Activated CD4-positive, alpha-beta T cell treated with anti-CD3 and anti-CD28 coated beads, Interleukin-2, amount 10 ng/mL, durations not matched to agents 24 days and 14 days (primary cell): ENCODE measurements at places on chromosomes 13 and 19. TPM values are rescaled to one million over a fixed set of nuclear protein-coding genes. Genes with fewer than 3 reads are reported as not detected.

DNA sequence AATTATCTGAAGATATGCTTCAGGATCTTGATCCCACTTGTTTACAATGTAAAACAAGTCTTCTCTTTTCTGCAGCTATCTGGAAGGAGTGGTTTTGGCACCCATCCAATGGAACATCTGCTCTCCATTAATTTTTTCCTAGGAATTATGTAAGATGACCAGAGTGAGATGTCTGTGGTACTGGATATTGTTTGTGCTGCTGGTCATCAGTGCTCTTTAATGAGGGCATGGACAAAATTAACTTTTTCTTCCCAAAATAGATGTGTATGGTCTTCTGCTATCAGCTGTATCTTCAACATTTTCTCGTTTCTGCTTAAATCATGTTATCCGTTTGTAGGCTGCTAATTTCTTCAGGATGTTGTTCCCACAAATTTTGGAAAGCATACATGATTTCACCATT is 415.4 kb upstream of the KLHL1 start:
- DNase-seq, result no peak

C1QTNF9B gene
- not detected in 2 replicates for total RNA-seq

- no peak for DNase-seq
Measured at GRCh38 chr13:99282264-99283231, 24.4 kb upstream of the GPR18 start.

ZNF177 gene
- 0.09 TPM in 1 of 2 replicates, not detected in the other for total RNA-seq

GRCh38 chr19:43132696-43133095 is 50.2 kb upstream of the PSG2 start:
- no peak for DNase-seq

- DNase-seq, result no peak
Measured at GRCh38 chr13:52906122-52906903, 57.9 kb upstream of the PCDH8 start.

- no peak for DNase-seq
Measured at GRCh38 chr13:56201834-56202233, 938.9 kb upstream of the PRR20A start.

- no peak for DNase-seq
Measured at GRCh38 chr13:25151626-25152195, 20.4 kb downstream of the AMER2 start.

DCT gene
- total RNA-seq, result 0.05 TPM in 1 of 2 replicates, not detected in the other

FUT3 gene
- total RNA-seq, result not detected in 2 replicates

DNA sequence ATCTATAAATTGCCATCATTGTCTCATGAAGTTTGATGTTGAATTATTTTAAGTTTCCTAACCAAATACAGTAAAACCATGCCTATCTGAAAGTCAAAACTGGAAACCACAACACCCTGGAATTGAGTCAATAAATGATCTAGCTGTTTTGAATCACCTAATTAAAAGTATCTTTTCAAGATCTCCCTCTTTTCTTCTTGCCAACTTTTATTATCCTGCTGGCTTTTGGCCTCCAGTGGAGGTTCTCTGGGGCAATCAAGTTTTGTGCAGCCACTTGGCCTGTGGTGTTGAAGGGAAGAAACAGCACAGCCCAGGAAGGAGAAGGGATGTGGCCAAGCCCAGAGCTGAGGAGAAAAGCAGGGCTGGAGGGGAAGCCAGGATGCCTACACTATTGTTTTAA is 255.4 kb downstream of the COG6 start:
- DNase-seq, result no peak

IFNL1 gene
- total RNA-seq, result not detected in 2 replicates

DNA sequence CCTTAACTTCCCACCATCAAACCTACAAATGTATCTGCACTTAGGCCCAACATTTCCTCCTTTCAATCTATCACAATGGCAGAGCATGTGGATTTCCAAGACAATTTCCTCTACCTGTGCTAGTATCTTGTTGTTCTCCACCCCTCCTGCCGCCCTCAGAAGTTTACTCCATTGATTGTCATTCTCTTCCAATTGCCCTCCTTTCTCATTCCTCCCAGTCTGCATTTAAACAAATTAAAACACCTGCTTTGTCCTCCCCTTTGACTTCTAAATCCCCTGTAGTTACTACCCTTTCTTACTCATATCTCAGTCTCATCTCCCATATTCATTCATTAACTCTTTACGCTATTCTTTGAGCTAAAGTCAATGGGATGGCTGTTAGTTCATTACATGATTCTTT is 370.6 kb downstream of the DIAPH3 start:
- no peak for DNase-seq

DNA sequence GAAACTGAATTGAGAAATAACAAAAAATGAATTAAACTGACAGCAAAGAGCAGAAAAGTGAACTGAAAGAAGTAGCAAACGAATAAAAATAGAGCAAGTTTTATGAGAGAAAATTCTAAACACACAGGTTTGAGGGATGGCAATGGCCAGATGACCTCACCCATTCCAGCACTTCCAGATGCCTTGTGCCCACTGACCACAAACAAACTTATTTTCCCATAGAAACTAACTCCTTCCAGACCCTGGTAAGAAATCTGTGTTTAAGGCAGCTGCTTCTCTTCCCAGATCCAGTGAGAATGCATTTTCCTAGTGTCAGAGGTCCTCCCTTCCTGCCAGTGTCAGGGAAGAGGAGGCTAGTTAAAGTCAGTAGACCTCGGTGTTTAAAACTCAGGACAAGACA is 51.7 kb downstream of the RXFP2 start:
- no peak for DNase-seq

N4BP2L1 gene
- total RNA-seq, result 16.6 and 17.9 TPM in 2 replicates

GRCh38 chr19:12774588-12775555 is at the start of gene HOOK2:
TSS of gene HOOK2 (minus strand) at chr19:12775552. CDS start at chr19:12775449, 103 bp downstream.
- DNase-seq, result no peak

GRCh38 chr13:39515224-39515714 is 87.7 kb downstream of the LHFPL6 start:
- DNase-seq, result no peak

FUT1 gene
- total RNA-seq, result 0.23 and 0.26 TPM in 2 replicates

GRCh38 chr13:27971236-27971645 is 2.1 kb upstream of the CDX2 start:
- DNase-seq, result no peak

ITGBL1 gene
- not detected in 2 replicates for total RNA-seq

DNA sequence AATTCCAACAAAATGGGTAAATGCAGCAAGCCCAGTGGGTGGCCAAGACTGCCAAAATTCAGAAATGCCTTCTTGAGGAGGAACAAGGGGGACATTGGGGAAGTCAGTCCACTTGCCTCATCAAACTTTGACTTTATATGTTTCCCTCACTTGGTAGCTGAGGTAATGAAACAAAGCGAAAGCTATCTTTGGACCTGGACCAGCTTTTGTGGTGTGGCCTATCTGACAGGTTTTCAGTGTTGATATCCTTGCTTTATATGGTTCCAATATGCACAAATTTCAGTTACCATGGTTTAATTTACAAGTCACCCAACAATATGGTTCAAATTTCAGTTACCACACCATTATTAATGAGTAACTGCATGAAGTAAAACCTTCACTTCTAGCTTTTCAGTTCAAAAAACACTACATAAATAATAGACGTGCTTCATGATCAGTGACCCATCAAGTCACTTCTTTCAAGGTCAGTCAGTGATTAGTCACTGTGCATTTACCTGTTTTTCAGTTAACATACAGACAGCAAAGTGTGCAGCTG is 17.7 kb upstream of the POU4F1 start:
- DNase-seq, result no peak

DNA sequence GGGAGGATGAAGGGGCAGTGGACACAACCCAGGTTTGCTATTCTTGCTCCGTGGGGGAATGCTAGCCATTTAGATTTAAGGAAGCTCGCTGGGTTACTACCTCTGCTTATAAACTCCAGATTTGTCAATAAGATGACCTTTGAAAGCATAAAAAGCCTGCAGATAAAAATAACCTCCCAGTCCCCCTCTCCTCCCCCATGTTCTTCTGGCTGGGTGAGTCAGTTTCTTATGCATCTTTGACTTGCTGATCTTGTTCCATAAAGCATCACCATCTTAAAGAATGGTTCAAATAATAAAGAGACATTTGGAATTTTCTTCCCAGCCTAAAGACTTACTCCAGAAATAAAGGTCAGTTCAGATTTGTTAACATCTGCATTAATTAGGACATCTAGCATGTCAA is 118.3 kb upstream of the RNF113B start:
- DNase-seq, result no peak

- peak; percentile 59 for DNase-seq
Measured at GRCh38 chr13:24746618-24747247, 17.2 kb upstream of the RNF17 start.

GRCh38 chr13:111941845-111942447 is 125.0 kb upstream of the SOX1 start:
- no peak for DNase-seq
